ENCODE measurements at places on chromosomes 3 and 15.
A peak's percentile ranks its signal among the peaks of the same experiment; 100 is the strongest.

DNA sequence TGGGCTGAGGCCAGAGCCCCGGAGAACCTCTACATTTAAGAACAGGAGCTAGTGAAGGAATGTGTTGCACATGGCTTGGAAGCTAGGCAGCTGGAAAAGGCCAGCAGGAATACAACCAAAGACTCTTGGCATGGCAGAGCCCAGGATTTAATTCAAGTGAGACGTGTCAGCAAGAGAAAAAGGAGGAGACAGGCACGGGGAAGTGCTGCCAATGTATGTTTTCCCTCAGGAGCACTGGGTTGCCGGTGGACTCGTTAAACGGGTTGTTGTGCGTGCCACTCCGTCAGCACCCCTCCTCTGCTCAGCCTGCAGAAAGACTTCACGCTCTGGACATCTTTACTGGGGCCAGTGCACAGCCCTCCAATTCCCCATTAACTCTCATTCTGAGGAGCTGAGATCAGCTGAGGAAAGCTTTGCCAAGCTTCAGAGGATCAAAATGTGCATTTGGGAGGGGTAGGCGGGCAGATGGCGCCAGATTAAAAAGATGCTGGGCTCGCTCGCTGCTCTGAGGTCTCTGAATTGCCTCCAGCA, 103.7 kb downstream of the PDZRN3 start:
- peak; percentile 73 for DNase-seq

DNA sequence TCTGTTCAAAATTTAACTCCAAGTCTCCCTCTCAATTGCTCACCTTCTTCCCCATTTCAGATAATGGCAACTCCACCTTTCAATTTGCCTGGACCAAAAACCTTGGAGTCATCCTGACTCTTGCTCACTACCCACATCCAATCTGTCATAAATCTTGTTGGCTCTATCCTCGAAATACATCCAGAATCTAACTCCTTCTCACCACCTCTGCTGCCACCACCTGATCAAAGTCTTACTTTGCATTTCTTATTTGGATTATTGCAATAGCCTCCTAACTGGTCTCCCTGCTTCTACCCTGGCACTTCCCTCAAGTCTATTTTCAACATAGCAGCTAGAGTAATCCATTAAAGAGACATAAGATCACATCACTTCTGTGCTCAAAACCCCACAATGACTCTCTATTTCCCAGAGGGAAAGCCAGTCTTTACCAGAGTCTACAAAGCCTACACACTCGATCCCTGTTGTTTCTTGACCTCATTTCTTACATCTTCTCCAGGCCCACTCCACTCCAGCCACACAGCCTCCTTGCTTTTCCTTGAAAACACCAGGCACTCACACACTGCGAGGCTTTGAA, 86.6 kb downstream of the GPR156 start:
- DNase-seq = peak; percentile 83

DNA sequence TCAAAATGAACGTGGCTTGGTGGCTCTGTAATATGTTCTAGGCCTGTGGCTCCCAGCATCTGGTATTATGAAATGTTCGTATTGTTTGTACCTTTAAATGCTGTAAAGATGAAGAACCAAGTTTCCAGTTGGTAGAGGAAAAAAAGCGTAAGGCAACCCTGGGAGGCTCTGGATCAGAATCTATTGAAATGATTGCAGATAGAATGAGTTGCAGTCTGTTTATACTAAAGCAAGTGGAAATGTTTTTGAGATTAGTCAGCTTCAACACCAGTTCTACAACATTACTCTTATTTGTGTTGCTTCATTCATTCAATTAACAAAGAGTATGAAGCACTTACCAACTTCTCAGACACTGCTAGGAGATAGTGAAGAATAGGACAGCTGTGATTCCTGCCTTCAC, 5.3 kb downstream of the ARL6IP5 start:
- no peak for DNase-seq

DNA sequence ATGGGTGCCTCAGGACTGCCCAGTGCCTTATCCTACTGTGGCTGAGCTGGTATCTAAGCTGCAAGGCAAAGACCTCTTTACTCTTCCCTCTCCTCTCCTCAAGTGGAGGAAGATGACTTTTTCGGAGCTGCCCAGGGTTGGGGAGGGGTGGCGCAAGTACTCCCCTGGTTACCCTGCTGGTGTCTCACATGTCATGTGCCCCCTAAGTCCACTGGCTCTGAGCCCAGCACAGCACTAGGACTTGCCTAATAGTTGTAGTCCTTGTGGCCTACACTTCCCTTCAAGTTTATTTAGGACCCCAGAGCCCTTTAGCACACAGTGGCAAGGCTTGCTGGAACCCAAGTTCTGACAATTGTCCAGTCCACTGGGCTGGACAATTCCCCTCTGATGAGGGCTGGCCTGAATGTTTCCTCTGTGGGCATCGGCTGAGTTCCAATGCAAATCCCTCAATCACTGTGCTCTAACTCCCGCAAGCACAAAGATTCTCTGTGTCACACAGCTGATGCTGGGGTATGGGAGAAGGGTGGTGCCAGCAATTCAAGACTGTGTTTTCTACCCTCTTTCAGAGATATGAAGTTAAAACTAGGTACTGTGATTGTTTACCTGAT, 60.4 kb downstream of the UQCC5 start:
- no peak for DNase-seq

GRCh38 chr15:69469467-69470201, 17.0 kb downstream of the RPLP1 start:
- no peak for DNase-seq

GRCh38 chr15:66827039-66827697, 125.1 kb downstream of the SMAD6 start:
- no peak for DNase-seq

DNA sequence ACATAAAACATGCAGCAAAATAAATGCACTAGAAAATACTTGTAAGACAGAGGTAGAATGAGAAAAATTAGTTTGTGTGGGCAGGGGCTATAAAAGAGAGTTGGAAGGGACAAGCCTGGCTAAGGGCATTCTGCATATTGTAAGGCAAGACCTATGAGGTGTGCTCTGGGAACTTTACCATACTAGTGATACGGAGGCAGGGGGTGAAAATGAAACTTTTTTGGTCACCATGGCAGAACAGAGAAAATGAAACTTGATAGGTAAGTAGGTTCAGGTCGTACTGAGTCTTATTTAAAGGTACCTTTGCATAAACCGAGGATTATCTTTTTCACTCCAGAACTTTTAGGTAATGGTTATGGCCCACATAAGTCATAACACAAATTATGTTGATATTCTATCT, 74.7 kb upstream of the ACKR4 start:
- DNase-seq = no peak

DNA sequence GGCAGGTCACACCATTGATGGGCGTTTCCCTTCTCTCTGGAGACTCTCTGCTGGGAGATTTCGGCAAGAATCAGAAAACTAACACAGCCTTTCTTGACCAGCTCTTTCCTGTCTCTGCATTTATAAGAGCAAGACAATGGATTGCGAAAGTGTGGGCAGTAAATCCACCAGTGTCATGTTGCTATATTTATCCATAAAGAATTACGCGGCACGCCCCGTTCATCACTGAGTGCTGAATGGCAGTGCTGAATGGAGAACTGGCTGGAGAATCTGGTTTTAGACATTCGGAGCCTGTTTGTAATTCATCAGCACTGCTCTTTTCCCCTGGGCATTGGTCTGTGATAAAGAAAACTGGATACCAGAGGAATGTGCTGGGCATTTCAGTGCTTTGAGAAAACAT, 2.0 kb upstream of the CEMIP start:
- DNase-seq = no peak

DNA sequence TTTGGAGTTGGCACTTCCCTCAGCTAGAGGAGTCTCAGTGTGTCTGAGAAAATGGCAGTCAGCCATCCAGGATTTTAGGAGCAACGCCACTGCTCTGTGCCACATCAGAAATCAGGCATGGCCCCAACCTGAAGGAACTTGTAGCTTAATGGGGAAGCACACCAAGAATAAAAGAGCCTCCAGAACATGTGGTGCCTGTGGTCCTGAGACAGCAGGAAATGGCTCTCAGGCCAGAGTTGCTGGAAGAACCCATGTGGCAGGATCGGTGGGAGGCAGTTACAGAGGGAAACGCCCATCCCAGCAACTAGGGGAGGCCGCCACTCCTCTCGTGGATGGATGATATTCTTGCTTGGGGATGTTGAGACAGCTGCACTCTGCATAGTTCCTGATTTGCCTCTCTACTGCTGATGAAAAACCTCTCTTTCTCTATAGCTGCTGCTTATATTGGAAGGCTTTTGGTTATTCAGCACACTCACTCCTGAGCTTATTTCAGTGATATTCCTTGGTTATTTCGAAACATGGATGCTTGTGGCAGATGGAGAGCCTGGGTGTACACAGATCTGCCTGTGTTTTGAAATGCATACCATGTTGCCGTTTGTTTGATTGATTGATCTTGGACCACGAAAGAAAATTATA, 52.4 kb downstream of the KLHL25 start:
- DNase-seq = peak; percentile 54

DNA sequence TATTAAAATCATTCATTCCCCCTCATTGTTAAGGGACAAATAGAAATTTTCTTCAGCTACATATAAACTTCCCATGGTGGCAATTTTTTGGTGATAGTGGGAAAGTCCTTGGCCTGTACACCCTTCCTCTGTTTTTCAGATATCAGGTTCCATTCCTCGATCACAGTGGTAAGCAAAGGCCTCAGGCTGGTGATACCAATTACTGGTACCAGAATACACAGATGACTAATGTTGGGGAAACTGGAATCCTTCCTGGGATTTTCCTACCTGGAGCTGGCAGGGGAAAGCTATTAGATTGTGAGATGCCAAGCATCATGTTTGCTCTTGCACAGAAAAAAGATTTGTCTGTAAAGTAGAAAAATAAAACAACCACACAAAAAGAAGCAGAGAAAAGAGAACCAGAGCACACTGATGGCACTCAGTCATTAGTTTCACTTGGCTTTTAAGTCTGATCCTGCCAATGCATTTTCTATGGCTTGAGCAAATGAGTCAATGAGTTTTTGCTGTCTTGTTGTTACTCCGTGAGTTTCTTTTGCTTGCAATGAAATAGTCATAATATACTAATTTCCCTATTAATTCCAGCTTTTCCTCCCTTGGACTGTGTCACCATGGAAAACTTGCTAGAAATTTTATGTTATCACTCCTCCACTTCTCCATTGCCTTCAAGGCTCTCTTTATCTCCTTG, 795.0 kb downstream of the ROBO1 start:
- no peak for DNase-seq

- DNase-seq = peak; percentile 14
These were observed 39.7 kb downstream of the CCNL1 start for GRCh38 chr3:157120071-157120892.

DNA sequence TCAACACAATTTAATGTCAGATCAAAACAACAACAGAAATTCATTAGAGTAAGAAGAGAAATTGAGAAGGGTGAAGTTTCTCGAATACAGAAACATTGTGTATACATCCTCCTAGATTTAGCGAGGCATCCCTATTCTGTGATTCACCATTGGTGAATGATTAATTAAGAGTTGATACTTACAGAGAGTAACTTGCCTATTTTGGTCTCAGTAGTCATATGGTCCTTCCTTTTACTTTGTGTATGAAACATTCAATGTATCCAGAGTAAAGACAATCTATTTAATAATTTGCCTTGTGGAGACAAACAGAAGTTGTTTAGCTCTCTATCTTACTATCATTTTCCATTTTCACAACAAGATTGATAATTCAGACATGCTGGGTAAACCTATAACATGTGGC, 432.0 kb downstream of the ZPLD1 start:
- no peak for DNase-seq

DNA sequence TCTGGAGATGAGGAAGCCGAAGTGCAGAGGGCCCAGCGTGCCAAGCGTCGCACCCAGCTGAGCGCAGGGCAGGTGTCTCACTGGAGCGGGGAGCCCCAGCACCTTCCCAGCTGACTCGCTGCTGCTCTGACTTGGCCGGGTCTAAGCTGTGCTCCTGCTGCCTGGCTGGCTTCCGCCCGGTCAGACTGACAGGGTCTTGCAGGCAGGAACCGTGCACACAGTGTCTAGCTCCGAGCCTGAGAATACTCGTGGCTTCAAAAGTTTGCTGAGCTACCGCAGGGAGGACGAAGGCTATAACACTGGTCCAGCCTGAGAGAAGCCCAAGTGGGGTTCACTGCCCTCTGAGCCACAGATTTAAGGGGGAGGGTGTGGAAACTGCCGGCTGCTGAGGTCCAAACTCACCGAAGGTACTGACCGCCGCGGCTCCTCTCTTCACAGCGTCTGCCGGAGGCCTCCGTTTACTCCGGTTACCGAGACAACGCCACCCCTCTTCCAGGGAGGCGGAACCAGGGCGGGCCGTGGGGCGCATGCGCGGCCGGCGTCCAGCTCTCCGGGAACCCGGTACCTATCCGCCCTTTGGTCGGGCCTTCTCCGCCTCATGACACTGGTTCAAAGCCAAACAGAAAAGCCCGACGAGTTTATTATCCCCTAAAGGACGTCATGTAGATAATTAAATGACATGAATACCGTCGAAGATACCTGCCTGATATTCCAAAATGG, at the start of gene CFAP44:
TSS of gene CFAP44 (minus strand) at position 443 of the 720 bp plus-strand sequence. CDS start 7,829 bp downstream, outside the sequence.
- DNase-seq = peak; percentile 33

- no peak for DNase-seq
These were observed 289.5 kb downstream of the NEK10 start for GRCh38 chr3:27079427-27080257.

DNA sequence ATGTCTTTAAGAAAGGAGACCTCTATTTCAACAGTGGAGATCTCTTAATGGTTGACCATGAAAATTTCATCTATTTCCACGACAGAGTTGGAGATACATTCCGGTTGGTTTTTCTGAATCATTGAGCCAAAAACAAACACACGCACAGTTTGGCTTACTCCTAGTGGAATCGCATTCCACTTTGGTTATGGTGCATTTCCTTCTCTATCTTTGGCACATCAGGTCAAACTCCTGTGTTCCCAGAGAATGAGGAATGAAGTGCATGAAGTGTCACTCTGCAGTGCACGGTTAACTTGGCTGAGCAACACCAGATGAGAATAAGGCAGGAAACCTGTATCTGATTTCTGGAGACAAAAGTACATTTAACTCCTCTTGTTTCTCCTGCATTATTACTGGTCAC, 38.5 kb downstream of the HDC start:
- DNase-seq = no peak

DNA sequence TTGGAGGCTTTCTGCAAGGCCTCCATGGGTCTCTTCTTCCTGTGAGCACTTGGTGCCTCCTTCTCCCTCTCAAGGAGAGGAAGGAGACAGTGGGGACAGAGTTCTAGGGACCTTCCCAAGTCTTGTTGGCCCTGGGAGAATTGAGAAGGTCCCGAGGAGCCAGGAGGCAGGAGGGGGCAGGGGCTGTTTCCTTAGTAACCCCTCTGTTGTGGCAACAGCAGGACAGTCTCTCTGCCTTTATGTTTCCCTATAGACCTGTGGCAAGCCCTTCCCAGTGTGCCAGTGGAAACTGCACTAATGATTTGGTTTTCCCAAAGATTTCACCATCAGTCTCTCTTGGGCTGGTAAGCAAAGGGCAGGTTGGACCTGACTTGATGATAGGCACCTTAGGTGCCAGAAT, 87.8 kb upstream of the GALNT15 start:
- no peak for DNase-seq
